ENCODE measurements at places on chromosomes 2 and 18. TPM values are rescaled to one million over a fixed set of nuclear protein-coding genes. Genes with fewer than 3 reads are reported as not detected.

DNA sequence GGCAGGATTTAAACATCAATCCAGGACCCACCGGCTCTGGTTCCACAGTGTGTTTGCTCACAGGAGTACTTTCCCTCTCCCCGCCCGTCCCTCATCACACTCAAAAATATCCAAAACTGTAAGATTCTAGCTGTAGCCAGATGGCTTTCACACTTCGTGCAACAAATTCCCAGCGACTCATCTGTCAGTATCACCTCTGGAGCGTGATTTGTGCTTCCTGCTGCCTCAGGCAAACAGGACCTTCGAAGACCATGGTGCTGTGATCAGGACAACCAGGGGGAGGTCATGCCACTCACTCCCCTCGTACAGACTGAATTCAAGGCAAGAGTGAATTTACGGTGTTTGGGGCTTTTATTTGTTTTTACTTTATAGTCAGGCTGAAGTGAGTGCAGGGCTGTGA is 154.5 kb upstream of the PID1 start:
- H3K4me1 ChIP-seq = no peaks in the 10 kb centered on the region
- no peaks in the 10 kb centered on the region for H3K36me3 ChIP-seq
- H3K4me3 ChIP-seq = no peak overlapping the region
- H3K27me3 ChIP-seq = no peaks in the 10 kb centered on the region
- no peak overlapping the region for H3K27ac ChIP-seq
- DNase-seq = no peak

CYP27A1 gene
- total RNA-seq = 0.39 TPM

DNA sequence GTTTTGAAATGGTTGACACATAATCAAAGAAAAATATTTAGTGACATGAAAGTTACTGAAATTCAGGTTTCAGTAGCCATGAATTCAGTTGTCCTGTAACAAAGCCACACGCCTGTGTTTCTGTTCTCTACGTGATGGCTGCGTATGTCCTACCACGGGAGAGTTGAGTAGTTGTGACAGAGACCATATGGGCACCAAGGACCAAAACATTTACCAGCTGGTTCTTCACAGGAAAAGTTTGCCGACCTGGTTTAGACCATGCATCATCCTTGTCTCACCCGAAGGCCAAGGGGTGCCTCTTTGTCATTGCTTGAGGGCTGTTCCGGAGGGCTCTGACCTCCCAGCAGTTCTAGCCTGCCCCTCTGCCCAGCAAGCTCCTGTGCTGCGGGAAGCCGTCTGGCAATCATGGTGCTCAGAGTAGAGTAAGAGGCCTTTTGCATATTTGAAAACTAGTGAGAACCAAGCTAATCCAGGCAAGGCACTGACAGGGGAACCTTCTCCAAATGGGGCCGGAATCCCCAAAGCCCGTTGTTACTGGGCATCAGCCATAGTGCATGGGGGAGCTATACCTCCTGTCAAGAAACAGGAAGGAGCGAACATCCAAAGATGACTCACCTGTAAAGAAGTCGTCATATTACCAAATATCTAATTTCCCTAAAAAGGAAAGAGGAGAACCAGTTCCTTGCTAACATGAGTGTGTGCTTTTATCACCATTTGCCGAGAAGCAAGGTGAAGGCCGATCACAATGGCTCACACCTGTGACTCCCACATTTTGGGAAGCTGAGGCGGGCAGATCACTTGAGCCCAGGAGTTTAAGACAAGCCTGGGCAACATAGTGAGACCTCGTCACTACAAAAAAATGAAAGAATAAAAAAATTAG is 92.6 kb upstream of the RAB12 start:
- no peaks in the 10 kb centered on the region for H3K36me3 ChIP-seq
- H3K27ac ChIP-seq = no peak overlapping the region

TMEM37 gene
- total RNA-seq = not detected

DNA sequence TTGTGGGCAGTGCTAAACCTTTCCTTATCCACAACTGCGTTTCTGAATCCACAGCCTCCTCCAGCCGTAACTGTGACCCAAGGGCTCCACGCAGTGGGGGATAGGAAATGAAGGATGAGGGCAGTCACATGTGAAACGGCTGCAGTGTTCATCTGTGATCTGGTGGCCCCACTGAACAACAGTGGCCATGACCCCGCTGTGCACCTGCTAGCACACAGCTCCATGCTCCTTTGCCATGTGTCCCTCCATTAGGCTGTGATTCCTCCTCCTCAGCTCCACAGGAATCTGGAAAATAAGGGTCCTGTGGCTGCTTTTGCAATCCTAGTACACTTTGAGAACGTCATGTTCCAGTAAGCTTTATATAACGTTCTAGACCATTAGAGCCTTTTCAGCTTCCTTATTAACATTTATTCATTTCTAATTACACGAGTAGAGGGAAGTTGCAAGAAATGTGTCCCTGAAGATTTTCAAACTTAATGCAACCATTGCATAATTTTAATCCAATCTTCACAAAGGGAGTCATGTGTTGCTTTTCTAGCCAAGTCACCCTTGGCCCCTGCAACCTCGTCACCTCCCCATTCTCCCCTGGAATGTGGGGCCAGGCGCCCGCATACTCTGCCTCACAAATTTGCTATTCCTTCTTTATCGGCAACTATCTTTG is 7.1 kb upstream of the NAPG start:
- no peak overlapping the region for H3K4me3 ChIP-seq
- H3K27me3 ChIP-seq = peaks cover 43% of the 10 kb centered on the region
- H3K27ac ChIP-seq = no peak overlapping the region
- peaks cover 13% of the 10 kb centered on the region for H3K4me1 ChIP-seq
- no peak for DNase-seq

All from activated T-helper 1 cell treated with anti-CD3 and anti-CD28 coated beads, Interleukin-12 subunit alpha, Interleukin-12 subunit beta, Interleukin-2, Interleukin-4 antibody, amounts not matched to agents 30 ng/mL and 10 ng/mL and 1 ng/mL, durations not matched to agents 14 hours and 24 hours and 36 hours (primary cell).